ENCODE measurements at places on chromosomes 11 and 22.
A peak's percentile ranks its signal among the peaks of the same experiment; 100 is the strongest.

GRCh38 chr11:74462009-74462408 lies 5.3 kb downstream of the KCNE3 start:
- no peak for DNase-seq

GRCh38 chr11:7306900-7307299 lies 55.2 kb downstream of the SYT9 start:
- DNase-seq = no peak

DNA sequence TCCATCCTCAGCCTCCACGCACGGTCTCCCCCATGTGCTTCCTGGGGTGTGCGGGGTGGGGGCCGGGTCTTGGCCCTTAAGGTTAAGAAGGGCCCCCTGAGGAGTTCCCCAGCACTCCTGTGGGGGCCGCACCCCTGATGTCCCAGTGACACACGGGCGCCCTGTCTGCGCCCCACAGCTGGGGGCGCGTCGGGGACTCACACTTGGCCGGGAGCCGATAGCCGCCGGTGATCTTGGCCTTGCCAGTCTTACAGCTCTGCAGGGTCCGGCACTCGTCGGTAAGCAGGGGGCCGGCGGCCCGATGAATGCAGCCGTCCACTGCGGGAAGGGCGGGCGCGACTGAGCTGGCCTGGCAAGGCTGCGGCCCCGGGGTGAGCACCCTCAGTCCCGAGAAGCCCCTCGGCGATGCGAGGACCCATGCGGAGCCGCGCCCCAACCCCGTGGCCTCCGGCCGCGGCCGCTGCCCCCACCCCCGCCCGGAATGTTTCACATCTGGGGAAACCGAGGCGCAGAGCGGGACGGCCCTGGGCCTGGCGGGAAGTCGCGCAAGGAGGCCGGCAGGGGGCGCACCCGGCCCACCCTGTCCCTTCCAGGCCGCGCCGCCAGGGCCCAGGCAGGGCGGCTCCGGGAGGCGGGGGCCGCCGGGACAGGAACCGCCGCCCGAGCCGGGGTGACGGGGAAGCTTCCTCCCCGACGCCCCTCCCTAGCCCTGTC lies 13.9 kb downstream of the OTUB1 start:
- peak; percentile 51 for DNase-seq

DNA sequence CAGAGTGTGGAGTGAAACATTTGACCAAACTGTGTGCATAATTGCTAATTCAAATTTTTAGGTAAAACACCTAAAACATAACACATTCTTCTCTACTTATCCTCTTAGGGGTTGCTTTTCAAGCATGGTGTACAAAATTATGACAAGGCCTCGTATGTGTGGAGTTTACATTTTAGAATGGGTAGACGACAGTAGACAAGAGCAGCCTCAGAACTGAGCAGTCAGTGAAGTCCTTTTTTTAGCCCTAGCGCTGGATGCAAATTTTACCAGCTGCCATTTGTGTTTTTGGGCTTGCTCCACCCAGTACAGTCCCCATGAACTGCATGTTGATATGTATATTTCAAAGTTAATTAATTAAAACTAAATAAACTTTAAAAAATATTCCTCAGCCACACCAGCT lies 64.7 kb upstream of the TOP3B start:
- no peak for DNase-seq

GRCh38 chr11:133991101-133991500 lies 34.3 kb upstream of the IGSF9B start:
- no peak for DNase-seq

GRCh38 chr11:86803136-86804045 lies 3.0 kb downstream of the PRSS23 start:
- no peak for DNase-seq

DNA sequence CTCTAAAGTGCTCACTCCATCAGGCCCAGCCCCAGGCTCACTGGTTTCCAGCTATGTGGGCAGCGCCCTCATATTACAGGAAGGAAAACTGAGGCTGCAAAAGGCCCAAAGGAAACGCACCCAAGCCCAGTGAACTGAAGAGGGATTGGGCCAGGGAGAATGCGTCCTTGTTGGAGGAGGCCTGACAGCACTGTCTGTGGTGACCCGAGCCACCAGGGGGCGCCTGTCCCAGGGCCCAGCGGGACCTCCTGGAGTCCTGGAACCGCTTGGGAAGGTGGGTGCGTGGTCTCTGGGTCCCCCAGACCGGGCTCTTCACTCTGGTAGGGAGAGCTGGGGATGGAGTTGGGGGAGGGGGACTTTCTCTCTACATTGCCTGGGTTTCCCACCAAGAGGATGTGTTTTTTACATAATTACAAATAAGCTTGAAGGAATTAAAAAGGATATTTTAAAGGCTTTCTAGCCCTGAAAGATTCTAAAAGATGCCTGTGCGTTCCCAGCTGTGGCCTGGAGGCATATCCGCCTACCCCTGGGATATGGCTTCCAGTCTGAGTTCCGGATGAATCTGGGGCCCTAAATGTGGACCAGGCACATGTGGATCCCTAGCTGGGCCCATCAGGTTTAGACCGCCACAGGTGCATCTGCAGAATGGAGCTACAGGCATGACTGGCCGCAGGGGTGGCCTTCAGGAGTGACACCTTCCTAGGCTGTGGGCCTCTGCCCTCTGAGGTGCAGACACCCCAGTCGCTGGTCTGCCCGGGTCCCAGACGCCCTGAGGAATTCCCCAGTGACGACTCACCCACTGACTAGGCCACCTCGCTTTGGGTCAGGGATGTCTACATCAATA lies 4.2 kb downstream of the SPI1 start:
- DNase-seq = peak; percentile 80

DNA sequence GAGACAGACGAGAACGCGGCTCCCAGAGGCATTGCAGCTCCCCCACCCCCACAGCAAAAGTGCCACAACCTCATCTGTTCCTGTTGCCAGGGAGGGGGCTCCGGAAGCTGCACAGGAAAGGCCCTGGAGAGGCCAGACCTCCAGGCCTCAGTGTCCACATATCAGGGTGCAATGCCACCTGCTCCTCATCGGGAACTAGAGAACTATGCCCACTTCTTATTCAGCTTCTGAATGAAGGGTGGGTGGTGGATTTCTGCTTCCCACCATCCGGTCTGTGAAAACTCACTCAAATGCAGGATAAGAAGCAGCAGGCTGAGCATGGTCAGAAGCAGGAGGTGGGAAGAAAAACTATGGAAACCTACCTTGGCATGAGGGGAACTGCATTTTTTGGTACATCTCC lies 105.9 kb downstream of the MED15 start:
- DNase-seq = no peak

DNA sequence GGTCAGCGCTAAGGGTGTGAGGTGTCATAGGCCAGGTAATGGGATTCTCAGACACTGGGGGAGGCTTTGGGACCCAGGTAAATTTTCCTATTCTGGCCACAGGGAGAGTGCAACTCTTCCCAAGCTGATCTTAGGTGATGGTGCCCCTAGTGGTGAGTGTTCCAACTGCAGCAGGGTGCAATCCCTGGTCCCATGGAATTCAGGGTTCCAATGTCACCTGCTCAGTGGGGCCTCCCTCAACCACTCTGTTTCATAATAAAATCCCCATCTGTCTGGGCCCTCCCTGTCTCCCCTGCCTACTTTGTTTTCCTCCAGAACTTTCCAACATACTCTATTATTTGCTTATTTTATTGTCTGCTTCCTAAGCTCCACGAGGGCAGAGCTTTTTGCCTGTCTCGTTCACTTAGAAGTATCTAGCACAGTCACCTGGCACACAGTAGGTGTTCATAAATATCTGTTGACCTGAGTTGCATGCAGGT lies 2.9 kb upstream of the SGSM1 start:
- DNase-seq = peak; percentile 41

GRCh38 chr11:69252490-69252837 lies 41.5 kb upstream of the MYEOV start:
- DNase-seq = no peak

- no peak for DNase-seq
Measured at GRCh38 chr11:27740362-27741013, 40.2 kb upstream of the BDNF start.

- DNase-seq = no peak
Measured at GRCh38 chr22:34847072-34847471, 218.9 kb upstream of the ISX start.
